Thyroid gland (tissue), 4 donors: ENCODE measurements at places on chromosomes 16 and 17.

- peaks cover 5% of the 10 kb centered on the region for H3K4me1 ChIP-seq
- H3K4me3 ChIP-seq = no peak overlapping the region
- H3K27ac ChIP-seq = no peak overlapping the region
- no peak for DNase-seq
- no peaks in the 10 kb centered on the region for H3K27me3 ChIP-seq
Measured at GRCh38 chr16:270381-271255, 5.1 kb downstream of the RGS11 start.

- peak; percentile 12 for DNase-seq
- no peak overlapping the region for H3K4me3 ChIP-seq
- no peaks in the 10 kb centered on the region for H3K27me3 ChIP-seq
Measured at GRCh38 chr17:40247926-40248495, 28.9 kb downstream of the WIPF2 start.

DNA sequence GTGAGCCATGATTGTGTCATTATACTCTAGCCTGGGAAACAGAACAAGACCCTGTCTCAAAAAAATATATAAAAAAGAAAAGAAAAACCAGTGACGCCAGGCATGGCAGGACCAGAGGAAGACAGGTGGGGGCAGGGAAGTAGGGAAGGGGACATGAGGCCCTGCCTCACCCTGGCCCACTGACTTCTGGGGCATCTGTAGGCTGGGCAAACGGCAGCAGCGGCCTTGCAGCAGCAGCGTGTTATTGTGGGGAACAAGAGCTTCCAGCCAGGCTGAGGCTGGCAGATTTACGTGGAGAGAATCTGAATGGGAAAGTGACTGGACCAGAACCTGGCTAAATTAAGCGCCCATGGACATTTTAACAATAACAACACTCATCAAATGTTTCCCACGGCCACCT is 19.4 kb downstream of the CMTM4 start:
- peak; percentile 68 for DNase-seq
- H3K27me3 ChIP-seq = no peaks in the 10 kb centered on the region
- no peak overlapping the region for H3K4me3 ChIP-seq
- peaks cover 48% of the 10 kb centered on the region for H3K4me1 ChIP-seq

DNA sequence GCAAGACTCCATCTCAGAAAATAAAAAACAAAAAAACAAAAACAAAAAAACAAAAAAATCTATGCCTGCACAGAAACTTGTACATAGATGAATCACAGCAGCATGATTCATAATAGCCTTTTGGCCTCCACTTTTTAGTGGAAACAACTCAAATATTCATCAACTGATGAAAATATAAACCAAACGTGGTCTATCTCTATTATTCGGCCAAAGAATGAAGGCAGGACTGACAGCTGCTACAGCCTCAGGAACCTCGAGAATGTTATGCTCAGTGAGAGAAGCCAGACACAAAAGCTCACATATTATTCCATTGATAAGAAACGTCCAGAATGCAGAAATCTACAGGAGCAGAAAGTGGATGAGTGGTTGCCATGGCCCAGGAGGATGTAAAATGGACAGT is 19.8 kb downstream of the PPL start:
- H3K27me3 ChIP-seq = no peaks in the 10 kb centered on the region
- peaks cover 42% of the 10 kb centered on the region for H3K4me1 ChIP-seq
- no peaks in the 10 kb centered on the region for H3K36me3 ChIP-seq
- H3K27ac ChIP-seq = peak overlapping the region; percentile 92
- DNase-seq = no peak
